Activated CD4-positive, alpha-beta T cell treated with anti-CD3 and anti-CD28 coated beads for 1 hour (primary cell): ENCODE measurements at places on chromosomes 5 and 9.

DNA sequence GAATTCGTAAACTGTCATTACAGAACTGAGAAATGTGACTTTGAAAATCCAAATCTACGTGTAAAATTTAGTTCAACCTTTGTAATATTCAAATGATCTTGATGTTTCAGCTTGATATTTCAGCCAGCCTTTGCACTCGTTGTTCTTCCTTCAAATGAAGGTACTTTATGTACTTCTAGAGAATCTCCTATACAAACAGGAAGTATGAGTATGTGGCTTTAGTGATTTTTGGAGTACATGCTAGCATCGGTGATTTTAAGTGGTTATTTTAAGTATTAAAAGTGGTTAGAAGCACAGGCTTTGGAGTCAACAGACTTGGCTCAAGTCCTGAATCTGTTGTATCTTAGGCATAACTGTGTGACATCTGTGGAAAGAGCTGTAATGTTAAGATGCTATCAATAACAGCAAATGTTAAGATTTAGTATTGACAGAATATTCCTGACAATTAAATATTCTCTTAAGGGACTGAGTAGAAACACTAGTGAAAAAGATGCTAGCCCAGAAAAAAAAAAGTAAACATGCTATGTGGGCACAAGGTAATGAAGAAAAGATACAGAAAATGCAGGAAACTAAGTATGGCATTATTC lies 398.0 kb downstream of the ADGRV1 start:
- DNase-seq = no peak

DNA sequence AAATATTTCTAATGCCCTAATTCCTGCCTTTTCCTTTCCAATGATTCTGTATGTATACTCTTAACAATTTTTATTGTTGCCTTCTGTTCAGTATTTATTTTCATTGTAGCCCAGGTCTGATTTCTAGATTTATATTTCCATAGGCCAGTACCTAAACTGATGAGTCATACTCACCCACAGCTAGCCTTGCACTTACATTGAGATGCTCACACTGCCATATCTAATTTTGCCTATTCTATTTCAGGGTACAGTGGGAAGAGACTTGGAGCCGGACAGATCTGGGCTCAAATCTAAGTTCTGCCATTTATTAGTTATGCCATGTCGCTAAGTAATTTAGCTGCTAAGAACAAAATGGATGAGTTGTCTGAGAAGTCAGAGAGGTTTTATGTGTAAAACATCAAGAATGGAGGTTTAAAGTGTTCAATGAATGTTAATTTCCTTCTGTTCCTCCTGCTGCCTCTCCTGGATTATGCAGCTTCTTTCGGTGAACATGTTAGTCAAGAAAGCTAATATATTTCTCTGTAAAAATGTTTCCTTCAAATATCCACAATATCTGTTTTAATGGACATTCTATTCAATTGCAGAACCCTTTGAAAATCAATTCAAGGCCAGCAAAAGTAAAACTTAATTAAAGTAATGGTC lies 62.3 kb upstream of the CDK5RAP2 start:
- DNase-seq = no peak

- no peak for DNase-seq
Observed at GRCh38 chr5:126615286-126615685, 14.5 kb downstream of the PHAX start.

DNA sequence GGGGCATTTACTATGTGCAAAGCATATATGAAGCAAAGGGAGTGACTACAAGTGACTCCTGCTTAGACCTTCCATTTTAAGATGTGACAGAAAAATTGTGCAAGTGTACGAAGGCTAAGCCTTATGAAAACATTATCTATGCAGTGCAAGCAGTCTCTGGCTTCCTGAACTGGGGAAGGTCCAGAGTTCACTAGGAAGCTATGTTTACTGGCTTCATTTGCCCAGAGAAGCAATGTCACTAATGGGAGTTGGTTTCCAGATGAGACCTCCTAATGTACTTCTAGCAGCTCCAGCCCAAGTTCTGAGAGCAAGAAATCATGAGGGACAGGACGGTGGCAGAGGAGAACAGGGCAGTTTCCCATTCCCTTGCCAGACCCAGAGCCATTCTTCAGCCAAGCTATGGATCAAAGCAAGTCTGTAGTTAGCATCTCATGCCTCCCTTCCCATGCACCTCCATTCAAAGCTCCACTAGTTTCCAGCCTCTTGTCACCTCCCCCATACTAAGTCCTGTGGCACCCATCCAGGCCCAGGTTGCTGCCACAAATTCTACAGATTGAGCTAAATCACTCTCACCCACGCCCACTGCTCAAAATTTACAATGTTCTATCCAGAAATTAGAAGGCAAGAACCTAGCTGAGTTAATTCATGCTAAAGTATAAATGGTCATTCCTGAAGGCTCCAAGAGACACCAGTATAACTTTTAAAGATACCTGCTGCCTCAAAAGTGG lies 21.8 kb downstream of the MCTP1 start:
- no peak for DNase-seq

- DNase-seq = no peak
Observed at GRCh38 chr5:69404659-69405330, 10.1 kb upstream of the MARVELD2 start.

- no peak for DNase-seq
Observed at GRCh38 chr5:55994495-55994997, at the start of gene IL6ST. Gene IL6ST, minus strand, starts transcription at chr5:55994963. Its CDS starts 18,685 bp downstream, at chr5:55976278.

DNA sequence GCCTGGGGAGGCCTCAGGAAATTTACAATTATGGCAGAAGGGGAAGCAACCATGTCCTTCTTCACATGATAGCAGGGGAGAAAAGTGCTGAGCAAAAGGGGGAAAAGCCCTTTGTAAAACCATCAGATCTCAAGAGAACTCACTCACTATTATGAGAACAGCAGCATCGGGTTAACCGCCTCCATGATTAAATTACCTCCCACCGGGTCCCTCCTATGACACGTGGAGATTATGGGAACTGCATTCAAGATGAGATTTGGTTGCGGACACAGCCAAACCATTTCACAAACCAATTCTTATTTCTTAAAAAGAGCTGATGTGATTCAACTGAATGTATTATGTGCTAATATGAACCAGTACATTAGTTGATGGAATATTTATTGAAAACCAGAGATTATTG lies 63.9 kb downstream of the PARP8 start:
- DNase-seq = no peak

- no peak for DNase-seq
Observed at GRCh38 chr9:37953775-37954437, 50.0 kb upstream of the SLC25A51 start.
